ENCODE measurements at places on chromosomes 6 and 20.

DNA sequence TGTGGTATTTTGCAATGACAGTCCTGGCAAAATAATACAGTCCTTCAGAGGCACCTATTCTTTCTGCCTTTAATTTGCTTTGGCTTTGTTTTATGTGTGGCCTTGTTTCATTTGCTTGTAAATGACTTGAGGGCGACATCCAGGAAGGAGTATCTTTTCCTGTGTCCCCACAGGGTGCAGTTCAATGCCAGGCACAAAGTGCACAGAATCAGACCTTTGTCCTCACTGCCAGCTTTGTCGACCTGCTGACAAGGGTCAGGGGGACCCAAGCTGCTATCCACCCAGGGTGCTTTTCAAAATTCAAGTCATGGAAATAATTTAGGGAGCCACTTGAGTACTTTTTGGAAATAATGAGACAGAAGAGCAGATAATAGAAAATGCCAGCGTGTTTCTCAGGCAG lies 37.0 kb upstream of the CDKN1A start:
- no peak for DNase-seq

- DNase-seq, result no peak
These were observed 100.0 kb downstream of the MBOAT1 start for GRCh38 chr6:20112241-20112640.

- DNase-seq, result no peak
These were observed 64.7 kb downstream of the C6orf118 start for GRCh38 chr6:165244524-165245247.

DNA sequence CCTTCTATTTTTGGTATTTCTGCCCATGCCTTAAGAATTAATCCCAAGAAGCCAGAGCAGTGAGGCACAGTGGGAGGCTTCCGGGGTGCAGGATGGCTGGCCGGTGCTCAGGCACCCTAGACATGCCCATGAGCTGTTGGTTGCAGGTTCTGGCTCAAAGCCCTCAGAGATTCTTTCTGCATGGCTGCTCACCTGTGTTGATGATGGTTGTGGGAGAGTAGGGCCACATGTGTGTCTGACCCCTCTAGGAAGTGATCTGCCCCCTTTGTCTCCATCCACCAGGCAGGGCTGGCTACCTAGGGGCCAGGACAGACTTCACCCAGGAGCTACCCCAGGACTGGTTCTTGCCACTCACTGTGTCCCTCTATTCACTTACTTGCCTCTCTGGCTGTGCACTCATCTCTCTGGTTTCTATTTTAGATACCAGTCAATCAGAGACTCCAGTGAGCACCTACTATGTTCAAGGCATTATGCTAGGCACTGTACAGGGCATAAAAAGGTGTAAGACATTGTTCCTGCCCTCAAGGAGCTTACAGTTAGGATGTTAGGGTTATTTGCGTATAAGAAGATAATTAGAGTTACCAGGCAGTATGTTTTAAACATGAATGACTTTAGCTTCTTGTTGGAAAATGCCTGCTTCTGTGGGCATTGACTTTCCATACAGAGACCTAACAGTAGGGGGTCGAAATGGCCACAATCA lies 16.8 kb downstream of the CD83 start:
- peak; percentile 39 for DNase-seq

- no peak for DNase-seq
These were observed 37.4 kb downstream of the PRR18 start for GRCh38 chr6:166270706-166271375.

- DNase-seq, result no peak
These were observed 42.4 kb downstream of the PKHD1 start for GRCh38 chr6:52045033-52045432.

DNA sequence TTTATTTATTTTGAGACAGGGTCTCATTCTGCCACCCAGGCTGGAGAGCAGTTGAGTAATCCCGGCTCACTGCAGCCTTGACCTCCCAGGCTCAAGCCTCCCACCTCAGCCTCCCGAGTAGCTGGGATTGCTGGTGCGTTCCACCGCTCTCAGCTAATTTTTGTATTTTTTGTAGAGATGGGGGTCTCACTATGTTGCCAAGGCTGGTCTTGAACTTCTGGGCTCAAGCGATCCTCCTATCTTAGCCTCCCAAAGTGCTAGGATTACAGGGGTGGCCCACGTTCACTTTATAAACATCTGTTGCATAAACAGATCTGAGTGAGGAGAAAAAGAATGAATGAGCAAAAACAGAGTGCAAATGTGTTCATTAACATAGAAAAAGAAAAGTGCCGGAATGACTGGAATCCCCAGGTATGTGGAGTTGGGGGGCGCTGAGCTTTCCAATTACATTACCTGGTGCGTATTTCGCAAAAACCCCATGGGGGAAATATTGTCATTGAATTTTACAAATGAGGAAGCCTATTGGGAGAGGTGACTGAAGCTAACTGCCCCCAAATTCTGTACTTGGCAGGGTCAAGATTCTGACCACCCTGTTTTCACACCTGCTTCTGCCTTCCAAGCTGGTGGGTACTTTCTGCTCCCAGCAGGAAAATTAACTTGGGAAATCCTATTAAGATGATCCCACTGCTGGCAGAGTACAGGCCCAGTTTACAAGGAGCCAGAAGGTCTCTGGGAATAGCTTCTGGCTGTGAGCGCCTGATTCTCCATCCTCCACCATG lies 207.7 kb upstream of the JARID2 start:
- no peak for DNase-seq

DNA sequence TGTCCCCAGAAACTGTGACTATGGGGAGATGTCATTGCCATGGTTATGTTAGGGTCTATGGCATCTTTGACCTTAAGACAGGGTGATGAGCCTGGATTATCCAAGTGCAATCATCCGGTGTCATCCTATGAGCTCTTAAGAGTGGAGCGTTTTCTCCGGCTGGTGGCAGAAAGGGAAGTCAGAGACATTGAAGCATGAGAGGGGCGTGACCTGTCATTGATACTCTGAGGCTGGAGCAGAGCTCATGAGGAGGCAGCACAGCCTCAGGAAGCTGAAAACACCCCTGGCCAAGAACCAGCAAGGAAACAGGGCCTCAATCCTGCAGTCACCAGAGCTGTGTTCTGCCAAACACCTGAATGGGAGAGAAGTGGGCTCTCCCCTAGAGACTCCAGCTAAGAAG lies 59.6 kb downstream of the ANKRD60 start:
- DNase-seq, result no peak

GRCh38 chr6:170088582-170088955 lies 202.3 kb downstream of the DLL1 start:
- DNase-seq, result no peak

- no peak for DNase-seq
These were observed 37.2 kb downstream of the CST9L start for GRCh38 chr20:23530937-23531567.

GRCh38 chr6:16372029-16372776 lies 133.8 kb downstream of the GMPR start:
- no peak for DNase-seq

GRCh38 chr6:105164418-105164817 lies 15.4 kb downstream of the POPDC3 start:
- no peak for DNase-seq

DNA sequence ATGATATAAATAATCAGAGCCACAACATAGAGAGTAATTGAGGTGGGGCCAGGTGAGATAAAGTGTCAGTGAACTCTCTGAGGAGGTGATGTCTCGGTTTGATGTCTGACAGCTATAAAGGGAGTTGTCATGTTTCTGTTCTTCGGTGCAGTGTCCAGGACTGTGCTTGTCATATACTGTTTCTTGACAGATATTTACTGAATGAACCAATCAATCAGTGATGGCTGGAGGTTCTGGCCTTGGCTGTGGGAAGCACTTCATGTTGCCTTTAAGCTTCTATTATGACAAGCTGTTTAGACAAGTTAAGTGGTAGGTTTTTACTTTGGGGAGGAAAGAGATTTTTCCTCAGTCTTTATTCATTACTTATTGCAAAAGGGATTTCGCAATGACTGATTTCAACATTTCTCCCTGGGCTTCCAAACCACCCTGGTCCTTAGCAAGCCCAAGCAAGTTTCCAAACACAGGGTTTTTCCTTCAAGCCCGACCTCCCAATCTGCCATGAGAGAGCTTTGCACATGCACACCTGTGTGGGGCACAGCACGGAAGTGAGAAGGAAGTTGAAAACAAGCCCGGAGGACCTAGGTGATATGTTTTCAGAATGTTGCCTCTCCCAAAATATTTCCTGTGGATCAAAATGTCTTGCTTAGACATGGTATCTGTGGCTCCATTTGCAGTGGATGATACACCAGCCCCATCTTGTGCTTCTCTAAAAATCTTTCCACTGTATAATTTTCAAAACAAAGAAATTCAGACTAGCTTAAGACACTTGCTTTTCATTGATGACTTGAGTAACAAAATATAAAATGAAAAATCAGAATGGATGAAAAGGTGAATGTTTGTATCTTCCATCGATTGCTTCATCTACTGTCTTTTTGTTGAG lies 567.3 kb upstream of the BTBD3 start:
- DNase-seq, result peak; percentile 55

- no peak for DNase-seq
These were observed 259.1 kb downstream of the ARID1B start for GRCh38 chr6:157036245-157036711.

DNA sequence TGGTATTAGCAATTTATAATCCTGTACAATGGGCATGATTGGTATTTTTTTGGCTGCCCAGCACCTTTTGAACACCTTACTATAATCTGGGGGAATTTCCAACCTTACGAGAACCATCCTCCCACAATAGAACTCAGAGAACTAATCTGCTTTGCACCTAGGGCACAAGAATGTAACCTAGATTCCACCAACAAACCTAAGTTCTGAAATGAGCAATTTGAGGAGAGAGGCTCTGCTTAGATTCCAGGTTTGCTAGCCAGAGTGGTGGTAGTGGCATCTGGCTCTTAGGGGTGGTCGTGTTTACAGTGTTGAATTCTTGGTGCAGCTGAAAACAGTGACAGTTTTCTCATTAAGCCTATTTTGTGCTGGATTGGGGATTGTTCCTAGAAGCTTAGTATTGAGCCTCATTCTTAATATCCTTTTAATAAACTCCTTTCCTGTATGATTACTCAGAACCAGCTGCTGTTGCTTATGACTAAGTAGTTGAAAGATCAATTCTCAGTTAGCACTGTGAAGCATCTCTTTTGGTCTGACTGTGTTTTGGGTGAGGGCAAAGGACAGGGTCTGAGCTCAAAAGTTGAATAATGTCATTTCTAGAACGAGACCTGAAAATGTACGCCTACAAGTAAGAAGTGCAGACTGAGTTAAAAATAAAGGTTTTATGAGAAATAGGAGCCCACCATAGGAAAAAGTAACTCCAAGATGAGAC lies 385.6 kb downstream of the CDKAL1 start:
- DNase-seq, result no peak

DNA sequence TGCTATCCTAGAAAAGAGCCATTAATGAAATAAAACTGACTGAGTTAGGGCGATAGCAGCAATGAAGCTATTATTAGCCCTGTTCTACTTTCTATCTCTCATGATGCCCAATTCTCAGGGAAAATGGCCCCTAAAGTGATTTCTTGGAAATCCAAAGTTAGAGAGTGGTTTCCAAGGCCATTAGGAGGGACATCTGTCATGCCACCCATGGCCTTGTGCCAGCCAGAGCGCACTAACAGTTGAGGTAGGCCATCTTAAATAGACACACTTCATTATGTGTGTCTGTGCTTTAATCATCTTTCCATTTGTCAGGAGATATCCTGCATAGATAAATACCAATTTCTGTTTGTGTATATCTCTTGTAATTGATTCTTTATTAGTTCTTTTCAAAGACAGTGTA lies 261.6 kb downstream of the NRN1 start:
- DNase-seq, result no peak

DNA sequence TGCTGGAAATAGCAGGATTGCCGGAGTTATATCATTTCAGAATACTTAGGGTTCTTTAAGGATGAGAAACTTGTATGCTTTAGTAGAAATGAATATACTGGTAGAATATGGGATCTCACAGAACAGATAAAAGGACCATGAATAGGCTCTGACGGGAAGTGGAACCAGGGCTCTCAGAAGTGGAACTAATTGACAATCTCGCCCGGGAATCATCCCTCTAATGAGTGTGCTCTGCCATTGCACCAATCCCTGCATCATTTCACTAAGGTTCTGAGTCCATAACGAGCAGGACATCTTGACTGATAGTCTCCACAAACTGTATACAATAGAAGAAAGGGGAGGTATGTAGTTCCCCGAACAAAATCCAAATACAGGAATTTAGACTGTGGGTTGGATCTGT lies 150.1 kb downstream of the COL9A1 start:
- no peak for DNase-seq

DNA sequence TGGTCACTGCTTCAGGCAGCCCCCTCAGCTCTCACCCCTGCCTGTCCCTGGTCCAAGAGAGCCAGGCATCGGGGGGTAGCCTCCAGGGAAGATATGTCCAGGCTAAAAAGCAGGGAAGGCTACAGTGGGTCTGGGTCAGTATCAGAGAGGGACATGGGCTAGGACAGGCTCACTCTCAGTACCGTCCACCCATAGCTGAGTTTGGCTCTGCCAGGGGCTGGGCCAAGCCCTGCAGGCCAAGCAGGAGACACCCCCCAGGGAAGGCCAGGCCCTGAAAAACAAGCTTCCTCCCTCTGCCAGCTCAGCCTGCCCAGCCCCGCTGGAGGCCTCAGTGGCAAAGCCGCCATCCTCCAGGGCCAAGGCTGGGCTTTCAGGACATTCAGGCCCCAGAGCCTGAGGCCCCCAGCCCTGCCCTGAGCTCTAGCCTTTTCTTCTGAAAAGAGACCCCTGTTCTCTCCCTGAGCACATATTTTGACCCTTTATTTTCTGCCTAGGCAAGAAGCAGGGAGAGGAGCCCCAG lies 28.6 kb upstream of the TGM2 start:
- DNase-seq, result no peak

- no peak for DNase-seq
These were observed 160.4 kb downstream of the CD83 start for GRCh38 chr6:14278006-14278405.

GRCh38 chr6:134309983-134310605 lies 7.8 kb downstream of the SGK1 start:
- DNase-seq, result no peak

DNA sequence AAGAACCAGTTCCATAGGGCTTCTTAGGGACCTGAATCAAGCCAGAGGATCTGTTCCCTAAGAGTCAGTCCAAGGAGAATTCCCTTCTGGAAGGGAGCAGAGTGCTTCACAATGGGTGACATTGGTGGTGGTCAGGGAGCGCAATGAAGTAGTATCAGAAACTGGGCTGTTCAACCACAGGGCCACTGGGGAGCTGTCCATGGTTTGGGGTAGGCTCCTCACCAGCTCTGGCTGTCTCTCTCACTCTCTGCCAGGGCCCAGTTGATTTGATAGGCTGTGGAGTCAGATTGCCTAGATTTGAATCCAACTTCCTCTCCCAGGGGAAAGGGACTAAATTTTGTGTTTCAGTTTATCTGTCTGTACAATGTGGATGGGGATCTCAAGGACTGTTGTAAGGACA lies 36.7 kb upstream of the CHD6 start:
- no peak for DNase-seq

DNA sequence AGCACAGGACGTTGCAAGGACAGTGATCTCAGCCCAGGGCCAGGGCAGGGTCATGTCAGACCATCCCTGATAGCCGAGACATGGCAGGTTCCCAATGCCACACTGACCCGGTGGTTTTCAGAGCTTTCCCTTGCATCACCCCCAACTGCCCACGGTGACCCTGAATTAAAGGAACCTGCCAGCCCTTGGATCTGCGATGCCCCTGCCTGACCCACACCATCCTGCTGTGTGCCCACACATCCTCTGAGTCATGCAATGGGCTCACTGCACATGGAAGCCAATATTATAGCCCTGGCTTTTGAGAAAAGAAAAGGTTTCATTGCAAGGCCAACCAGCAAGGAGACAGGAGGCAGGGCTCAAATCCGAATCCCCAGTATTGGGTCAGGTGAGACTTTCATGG lies 132.6 kb upstream of the CST7 start:
- no peak for DNase-seq

All from epithelial cell of proximal tubule (primary cell).